ENCODE measurements at places on chromosomes 3 and 15.

DNA sequence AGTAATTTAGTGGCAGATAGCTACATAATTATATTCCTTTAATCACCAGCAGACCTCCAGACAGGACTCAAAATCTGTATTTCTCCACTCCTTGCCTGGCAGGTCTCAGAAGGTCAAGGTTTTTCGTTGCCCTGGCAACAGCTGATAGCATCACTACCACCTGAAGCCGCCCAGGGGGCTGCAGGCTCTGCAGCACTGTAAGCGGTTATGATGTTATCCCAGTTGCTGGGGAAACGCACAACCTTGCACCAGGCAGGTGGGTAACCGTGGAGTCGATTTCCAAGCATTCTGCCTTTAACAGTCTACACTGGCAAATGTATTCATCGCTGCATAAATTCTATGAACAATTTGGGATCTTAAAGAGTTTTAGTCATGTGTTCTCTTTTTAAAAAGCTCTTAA is 756.3 kb downstream of the NTRK3 start:
- no peak for DNase-seq

GRCh38 chr3:9308298-9308990 is 54.4 kb upstream of the THUMPD3 start:
- no peak for DNase-seq

DNA sequence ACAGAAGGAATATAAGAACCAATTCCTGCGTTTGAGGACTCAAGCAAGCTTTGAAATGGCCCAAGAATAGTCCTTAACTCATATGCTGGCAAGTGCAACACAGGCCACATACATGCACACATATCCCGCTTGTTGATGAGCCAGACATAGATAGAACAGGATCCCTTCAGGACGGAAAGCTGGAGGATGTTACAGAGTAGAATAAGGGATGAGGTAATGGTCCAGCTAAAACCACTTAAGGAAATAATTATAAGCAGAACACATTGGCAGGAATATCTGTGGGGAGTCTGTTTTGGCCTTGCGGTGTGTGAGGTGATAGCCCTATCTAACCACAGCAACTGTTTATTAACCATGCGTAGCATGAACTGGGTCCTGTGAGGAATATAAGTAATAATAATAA is 25.0 kb downstream of the SCG3 start:
- no peak for DNase-seq

DNA sequence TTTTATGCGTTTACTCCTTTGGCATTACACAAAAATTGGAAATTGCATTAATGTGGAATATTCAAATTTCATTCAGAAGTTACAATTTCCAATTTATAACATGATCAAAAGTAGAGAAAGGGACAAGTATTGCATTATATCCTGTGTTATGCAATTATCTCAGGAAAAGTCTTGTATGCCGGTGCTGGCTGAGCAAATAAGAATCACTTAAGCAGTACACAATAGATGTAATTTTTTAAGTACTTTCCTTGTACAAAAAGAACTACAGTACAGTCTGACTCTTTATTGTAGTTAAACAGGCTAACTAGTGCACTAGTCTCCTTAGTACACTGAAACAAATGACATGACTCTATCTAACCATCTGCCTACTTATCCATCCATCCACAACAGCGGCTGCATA is 493.2 kb upstream of the KCNMB2 start:
- no peak for DNase-seq

DNA sequence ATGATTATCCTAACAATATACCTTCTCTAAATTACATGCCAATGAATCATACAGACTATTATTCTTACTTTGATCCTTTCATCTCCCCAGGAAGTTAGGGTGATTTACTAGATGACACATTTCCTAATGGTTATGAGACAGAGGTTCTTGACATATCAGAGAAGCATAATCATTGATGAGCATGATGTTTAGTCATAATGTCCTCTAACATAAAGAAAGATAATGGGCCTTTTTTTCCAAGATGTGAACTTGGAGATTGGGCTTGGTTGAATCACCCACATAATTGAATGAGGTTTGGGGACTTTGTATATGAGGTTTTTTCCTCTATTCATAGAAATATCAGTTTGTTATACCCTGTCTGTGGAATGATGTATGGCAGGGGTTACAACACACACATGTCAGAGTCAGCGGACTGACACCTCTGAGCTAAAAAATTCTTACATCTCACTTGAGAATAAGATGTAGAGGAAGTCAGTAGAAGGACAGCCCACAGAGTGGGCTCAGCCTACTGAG is 69.7 kb upstream of the DCBLD2 start:
- DNase-seq: no peak

GRCh38 chr3:190357468-190357867 is 30.5 kb upstream of the CLDN16 start:
- DNase-seq: no peak

DNA sequence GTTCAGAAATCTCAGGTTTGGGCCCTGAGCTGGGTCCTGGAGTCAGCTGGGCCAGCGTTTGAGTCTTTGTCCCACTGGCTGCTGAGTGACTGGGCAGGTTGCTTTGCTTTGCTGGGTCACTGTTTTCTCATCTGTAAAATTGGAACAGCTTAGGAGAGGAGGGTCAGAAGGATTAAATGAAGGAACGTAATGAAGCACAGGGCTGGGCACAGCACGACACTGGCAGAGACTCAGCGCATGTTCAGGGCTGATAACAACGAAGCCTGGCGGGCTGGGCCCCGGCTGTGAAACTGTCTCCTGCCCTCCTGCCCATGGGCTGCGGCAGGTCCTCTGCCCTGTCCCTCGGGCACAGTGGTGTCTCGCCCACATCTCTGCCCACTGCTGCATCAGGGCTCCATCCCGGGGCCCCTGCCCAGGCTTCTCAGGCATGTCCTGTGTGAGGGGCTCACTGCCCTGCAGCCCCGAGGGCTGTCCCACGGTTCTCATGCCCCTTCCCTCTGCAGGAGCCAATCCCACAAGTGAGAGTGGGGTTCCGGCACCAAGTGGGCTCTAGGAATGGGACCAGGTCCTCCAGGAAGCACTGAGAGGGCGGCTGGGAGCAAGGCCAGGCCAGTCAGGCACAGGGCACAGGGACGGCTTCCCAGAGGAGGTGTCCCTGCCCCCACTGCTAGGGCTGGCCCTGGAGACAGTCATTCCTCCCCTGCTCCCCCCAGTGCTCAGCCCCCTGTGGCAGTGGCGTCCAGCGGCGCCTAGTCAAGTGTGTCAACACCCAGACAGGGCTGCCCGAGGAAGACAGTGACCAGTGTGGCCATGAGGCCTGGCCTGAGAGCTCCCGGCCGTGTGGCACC is 88.0 kb downstream of the TBC1D2B start:
- DNase-seq: no peak

GRCh38 chr3:194988495-194989165 is 282.3 kb downstream of the XXYLT1 start:
- DNase-seq: no peak

- no peak for DNase-seq
These were observed 4.6 kb downstream of the TPM1 start for GRCh38 chr15:63046917-63047760.

- DNase-seq: no peak
These were observed 78.7 kb upstream of the ETV5 start for GRCh38 chr3:186187401-186188275.

GRCh38 chr15:99704444-99704838 is 28.8 kb downstream of the LYSMD4 start:
- DNase-seq: peak; percentile 31

DNA sequence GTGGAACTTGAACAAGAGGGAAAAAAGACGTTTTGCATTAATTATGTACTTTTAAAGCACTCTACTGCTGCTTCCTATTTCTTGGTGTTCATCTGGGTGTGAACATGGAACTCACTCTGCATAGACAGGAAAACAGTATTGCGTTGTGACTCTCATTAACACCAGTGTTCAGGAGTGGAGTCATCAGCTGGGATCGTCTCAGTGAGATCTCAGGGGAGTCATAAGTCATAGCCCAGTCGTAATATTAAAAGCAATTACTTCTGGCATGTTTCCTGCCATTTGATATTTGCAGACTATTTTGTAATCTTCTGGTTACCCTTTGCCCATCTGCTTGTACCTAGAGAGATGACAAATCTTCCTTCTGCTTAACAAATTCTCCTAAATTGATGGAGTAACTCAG is 462.0 kb upstream of the ATP11B start:
- DNase-seq: peak; percentile 28

GRCh38 chr3:150130404-150131100 is 159.9 kb upstream of the PFN2 start:
- peak; percentile 64 for DNase-seq

DNA sequence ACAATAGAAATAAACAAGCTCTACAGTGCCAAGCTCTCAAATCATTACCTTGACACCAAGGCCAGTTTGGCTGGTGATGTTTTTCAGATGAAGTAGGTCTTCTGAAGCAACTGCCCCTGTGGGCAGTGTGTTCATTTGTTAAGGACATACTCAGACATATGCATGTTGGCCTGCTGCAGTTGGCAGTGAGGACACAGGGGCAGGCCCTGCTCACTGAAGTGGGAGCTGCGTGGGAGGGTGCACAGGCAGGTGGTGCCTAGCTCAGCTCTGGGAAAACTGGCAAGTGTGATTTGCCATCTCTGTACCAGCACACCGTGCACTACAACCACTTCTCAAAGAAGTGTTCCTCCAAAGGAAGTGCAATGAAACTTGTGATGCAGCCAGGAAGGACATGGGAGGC is 28.5 kb upstream of the SNRK start:
- no peak for DNase-seq

- DNase-seq: no peak
These were observed 551.2 kb downstream of the MECOM start for GRCh38 chr3:169112153-169112892.

Measured in NCI-H2107 (cell line).